Fibroblast of skin of right biceps (primary cell): ENCODE measurements at places on chromosomes 4 and X.

DNA sequence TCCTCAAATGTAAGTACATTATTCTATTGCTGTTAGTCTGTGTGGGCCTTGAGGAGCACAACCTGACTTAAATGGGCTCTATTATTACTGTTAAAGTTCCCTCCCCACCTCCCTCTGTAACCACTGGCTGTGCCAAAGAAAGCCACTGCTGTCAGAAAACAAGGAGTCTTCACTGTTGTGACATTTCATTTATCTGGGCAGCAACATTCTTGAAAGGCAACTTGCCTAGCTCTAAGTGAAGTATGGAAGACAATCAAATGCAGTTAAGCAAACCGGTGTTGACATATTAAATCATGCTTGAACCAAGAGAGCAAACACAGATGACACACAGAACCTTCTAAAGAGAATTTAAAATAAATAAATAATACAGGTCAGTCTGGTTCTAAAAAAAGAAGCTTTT lies 81.0 kb downstream of the EPHA5 start:
- no peak for DNase-seq

DNA sequence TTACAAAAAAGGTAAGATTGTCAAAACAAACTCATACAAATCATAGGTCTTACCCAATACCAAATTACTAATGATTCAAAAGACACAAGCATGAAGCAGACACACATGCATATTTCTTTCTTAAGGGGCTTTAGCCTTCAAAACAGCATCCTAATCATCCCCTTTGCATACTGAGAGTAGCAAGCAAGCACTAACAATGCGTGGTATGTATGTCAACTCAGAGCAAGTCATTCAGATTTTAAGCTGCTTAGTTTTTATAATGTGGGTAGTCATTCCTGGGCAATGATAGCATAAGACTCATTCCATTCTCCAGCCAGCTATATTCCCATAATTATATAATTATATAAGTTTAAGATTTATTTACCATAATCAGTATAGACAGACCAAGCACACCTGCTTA lies 219.6 kb downstream of the DKK2 start:
- DNase-seq, result peak; percentile 86

GRCh38 chr4:110415478-110415877 lies 60.5 kb upstream of the ENPEP start:
- no peak for DNase-seq

- peak; percentile 42 for DNase-seq
Measured at GRCh38 chr4:26573389-26573794, 10.5 kb upstream of the TBC1D19 start.

GRCh38 chr4:167775375-167775774 lies 317.0 kb upstream of the ANXA10 start:
- DNase-seq, result peak; percentile 72

DNA sequence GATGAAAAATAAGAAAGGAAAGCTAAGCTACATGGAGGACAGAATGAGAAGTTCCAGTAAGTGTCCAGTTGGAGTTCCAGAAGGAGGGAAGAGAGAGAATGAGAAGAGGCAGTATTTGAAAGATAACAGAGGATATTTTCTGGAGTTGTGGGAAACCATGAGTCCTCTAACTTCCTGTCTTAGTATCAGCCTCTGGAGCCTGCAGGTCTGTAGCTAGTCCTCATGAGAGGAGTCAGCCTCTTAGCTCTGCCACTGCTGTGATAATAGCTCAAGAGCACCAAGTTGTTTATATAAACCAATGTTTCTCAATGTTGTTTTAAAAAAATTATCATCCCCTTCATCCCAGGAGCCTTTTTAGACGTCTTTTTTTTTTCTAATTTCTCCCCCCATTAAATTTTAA lies 2.4 kb upstream of the PLAC1 start:
- no peak for DNase-seq

DNA sequence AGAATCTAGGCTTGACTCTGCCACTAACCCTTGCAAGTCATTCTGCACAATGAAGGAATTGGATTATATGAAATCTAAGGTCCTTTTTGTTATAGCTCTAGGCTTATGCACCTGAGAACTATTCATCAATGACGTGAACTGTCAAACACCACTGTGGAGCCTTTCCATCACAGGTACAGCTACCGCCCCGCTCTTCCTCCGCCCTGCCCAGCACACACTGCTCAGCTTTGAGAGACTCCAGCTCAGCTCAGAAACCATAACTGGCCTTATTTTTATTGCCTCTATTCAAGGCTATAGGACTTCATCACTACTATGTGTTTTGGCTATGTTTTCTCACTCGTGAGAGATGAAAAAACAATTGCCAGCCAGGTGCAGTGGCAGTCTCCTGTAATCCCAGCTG lies 88.2 kb upstream of the RPL34 start:
- no peak for DNase-seq

GRCh38 chrX:80810365-80810978 lies 795 bp upstream of the BRWD3 start:
- no peak for DNase-seq

DNA sequence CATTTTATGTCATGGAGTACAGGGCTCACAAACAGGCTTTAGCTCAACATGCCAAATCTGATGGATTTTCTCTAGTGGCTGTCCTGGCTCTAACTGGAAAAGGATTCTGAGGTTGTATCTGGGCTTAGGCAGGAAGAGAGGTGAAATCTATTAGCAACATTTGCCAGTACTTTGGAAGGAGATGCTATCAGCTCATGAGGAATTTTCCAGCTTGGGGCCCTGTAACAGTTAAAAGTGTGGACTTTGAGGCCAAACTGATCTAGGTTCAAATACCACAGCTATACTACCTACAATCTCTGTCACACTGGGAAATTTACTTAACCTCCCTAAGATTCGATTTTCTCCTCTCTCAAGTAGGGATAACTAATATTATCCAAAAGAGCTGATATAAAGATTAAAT lies 119.0 kb upstream of the HCCS start:
- no peak for DNase-seq

DNA sequence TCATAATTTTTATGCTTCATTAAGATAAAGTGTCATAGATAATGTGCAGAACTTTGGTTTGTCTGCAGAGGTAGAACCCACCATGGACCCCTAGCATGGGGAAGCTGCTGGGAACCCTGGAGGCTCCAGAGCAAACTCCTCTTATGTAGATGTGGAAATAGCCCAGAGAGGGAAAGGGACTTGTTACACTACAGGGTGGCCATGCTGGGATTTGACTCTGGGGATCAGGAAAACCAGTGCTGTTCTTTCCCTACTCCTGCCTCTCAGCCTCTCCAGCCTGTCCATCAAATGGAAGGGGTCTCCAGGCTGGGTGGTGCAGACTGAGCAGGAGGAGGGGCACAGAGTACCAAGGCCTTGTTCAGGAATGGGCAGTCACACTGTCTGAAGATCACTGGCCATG lies 54.2 kb downstream of the MSX1 start:
- DNase-seq, result no peak

- DNase-seq, result no peak
Measured at GRCh38 chrX:84186603-84187532, 1.1 kb downstream of the RPS6KA6 start.

DNA sequence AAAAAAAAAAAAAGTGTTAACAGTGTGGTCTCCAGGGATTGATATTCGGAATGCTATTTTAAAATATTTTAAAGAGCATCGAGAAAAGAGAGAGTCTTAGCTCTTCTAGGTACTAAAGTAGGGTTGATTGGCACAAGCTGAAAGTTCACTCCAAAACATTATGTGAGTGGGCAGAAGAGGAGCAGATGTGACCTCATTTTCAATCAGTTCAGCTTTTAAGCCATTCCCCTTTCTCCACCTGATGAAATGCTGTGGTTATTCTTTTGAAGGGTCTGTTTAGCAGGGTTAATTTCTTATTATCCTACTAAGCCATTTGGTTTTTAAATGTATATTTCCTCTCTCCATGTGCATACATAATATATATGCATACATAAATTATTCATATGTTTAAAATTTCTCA lies 69.2 kb downstream of the GALNT7 start:
- no peak for DNase-seq

- no peak for DNase-seq
Measured at GRCh38 chrX:18119856-18120255, 100.8 kb downstream of the BEND2 start.

DNA sequence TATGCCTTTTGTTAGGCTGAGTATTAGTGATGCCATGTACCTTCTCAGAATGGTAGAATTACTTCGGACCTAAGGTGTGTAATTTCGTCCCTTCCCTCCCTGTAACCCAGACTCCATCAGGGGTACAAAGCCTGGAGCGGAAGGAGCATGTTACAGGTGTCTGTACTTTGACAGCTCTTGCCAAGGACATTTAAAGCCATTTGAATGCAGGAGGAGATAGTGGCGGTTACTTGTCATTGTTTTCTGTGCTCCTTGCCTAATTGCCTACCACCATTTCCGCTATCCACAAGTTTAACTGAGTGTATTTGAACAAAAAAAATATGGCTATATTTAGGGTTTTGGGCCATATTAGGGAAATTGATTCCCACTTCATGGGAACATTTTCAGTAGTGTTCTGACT lies 1.8 kb downstream of the FNIP2 start:
- DNase-seq, result no peak

DNA sequence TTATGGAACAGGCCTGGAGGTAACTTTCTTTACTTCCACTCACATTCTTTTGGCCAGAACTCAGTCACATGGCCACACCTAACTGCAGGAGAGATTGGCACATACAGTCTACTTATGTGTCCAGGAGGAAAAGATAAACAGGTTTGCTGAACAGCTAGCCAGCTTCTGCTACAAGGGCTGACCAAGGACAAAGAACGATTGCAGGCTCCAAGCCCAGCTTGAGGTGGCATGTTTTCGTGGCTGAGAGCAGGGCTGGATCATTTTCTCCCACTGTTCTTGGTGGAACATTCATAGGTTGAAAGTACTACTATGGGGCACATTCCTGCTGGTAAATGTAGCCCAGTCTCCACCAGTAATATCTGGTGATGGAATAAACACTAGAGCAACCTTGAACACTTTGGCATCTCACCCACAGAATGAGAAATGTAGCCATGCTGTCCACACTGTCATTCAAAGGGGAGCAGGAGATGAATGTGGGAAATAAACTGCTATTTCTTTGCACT lies 28.2 kb downstream of the NHS start:
- DNase-seq, result no peak

- no peak for DNase-seq
Measured at GRCh38 chr4:78184584-78184983, 127.5 kb downstream of the FRAS1 start.

DNA sequence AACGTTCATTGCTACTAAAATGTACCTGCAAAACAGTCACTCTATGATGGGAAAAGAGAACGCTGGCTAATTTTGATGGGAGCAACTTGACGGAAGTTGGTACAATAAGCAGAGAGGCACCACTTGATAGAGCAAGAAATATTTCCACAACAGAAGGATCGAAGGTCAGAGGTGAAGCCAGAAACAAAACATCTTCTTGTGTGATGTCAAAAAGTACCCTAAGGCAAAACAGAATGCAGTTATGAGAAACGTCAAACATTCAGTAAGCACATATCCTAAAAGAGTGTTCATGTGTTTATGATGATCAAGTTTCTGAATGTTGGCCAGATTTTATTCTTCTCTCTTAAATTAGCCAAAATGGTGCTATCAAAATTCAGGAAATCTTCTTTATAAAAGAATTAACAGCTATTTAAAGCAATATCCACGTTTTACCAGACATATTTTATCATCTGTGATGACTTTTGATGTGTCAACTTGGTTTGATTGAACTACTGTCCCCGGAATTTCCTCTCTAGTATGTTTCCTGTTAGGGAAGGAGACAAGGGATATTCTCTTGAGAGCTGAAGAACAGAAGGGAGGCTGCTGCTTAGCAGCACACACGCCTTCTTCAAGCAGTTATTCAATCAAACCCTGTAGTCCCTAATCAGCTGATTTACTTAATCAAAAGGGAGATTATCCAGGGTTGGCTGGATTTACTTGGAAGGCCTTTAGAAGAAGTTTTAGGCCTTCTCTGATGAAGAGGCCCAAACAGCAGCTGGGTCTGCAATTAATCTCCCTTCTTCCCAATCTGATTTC lies 15.7 kb downstream of the AASDH start:
- no peak for DNase-seq

DNA sequence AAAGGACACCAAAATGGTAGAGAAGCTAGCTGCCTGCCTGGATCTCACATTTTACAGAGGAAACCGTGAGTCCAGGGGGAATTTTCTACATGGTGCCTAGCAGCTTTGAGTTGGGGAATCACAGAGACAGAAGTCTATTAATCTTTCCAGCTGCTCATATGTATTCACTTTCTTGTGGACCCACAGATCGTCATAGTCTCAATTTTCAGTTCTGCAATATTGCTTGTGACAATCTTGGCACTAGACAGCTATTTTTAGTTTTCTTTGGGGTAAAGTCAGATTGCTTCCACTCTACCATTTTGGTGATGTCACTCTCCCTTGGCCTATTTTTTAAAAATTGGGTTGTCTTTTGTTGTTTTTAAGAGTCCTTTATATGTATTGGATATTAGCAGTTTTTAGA lies 233.4 kb upstream of the STK26 start:
- DNase-seq, result no peak

GRCh38 chr4:82594456-82594855 lies 32.7 kb upstream of the TMEM150C start:
- DNase-seq, result peak; percentile 17

- peak; percentile 84 for DNase-seq
Measured at GRCh38 chr4:153555730-153556434, 89.7 kb downstream of the TMEM131L start.

- peak; percentile 6 for DNase-seq
Measured at GRCh38 chrX:7110821-7111276, 36.7 kb upstream of the STS start.

- DNase-seq, result no peak
Measured at GRCh38 chr4:145218251-145218650, 37.9 kb upstream of the OTUD4 start.

DNA sequence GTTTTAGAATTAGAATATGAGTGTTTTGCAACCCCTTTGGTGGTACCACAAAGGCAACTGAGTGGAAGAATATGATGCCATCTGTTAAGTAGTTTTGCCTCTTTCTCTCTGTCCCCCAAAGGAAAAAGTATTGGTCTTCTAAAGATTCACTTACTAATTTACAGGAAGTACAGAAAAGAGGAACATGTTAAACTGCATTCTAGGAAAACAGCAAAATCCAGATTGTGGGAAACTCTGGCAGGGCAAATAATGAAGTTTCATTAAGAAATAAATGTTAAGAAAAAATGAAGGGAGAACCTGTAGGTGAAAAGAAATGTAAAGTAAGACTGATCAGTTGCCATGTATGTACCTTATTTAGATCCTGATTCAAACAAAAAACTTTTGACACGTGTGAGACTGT lies 39.3 kb downstream of the NSUN7 start:
- no peak for DNase-seq

- DNase-seq, result no peak
Measured at GRCh38 chr4:24793219-24794005, 2.0 kb upstream of the SOD3 start.

DNA sequence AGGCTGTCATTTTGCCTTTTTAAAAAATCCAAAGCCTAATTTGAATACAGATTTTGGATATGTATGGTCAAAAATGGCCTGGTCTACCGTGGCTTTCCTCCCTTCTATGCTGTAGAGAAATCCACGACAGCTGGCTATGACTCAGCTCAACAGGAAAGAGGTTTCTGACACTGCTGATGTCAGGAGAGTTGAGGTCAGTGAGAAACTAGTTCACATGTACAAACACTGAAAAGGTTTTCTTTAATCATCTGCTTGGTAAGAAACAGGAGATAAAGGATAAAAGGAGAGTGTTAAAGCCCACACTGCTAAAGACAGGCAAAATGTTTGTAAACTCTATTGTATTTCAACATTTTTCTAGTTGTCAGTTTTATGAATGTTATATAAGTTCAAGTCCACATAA lies 113.9 kb downstream of the NYX start:
- peak; percentile 71 for DNase-seq

- DNase-seq, result peak; percentile 86
Measured at GRCh38 chr4:135277068-135277979, 1075.7 kb upstream of the PABPC4L start.
